ENCODE measurements at places on chromosomes 2 and 18.

GRCh38 chr2:173966274-173967098 is 1.3 kb upstream of the SP3 start:
- DNase-seq: no peak

- DNase-seq: peak; percentile 55
These were observed 40.4 kb upstream of the TMEM178A start for GRCh38 chr2:39625193-39625926.

- DNase-seq: peak; percentile 35
These were observed 32.1 kb downstream of the MRPL44 start for GRCh38 chr2:223989206-223989855.

- DNase-seq: no peak
These were observed 223.0 kb downstream of the ICOS start for GRCh38 chr2:204159526-204159925.

- DNase-seq: peak; percentile 67
These were observed 1.2 kb downstream of the SLC35F5 start for GRCh38 chr2:113755035-113755834.

- peak; percentile 62 for DNase-seq
These were observed 1647.1 kb downstream of the SUCLG1 start for GRCh38 chr2:82811946-82812345.
